ENCODE measurements at places on chromosomes 11 and 22. TPM values are rescaled to one million over a fixed set of nuclear protein-coding genes. Genes with fewer than 3 reads are reported as not detected.

- DNase-seq: no peak
Measured at GRCh38 chr11:100756559-100756958, 69.5 kb downstream of the ARHGAP42 start.

GRCh38 chr11:86464509-86465221 is 90.0 kb downstream of the CCDC81 start:
- no peak for DNase-seq

DNA sequence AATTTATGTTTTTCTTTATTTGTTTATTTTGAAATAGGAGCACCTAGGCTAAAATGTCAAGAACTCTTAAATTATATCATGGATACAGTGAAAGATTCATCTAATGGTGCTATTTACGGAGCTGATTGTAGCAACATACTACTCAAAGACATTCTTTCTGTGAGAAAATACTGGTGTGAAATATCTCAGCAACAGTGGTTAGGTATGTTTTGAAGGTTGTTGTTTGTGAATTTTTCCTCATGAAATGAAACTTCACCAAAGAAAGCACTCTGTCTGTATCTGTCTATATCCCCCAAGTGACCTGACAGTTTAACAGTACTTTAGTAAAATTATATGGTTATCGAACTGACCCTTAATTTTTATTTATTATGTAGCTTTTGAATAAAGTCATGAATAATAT is 12.8 kb downstream of the ATM start:
- no peak for DNase-seq

DNA sequence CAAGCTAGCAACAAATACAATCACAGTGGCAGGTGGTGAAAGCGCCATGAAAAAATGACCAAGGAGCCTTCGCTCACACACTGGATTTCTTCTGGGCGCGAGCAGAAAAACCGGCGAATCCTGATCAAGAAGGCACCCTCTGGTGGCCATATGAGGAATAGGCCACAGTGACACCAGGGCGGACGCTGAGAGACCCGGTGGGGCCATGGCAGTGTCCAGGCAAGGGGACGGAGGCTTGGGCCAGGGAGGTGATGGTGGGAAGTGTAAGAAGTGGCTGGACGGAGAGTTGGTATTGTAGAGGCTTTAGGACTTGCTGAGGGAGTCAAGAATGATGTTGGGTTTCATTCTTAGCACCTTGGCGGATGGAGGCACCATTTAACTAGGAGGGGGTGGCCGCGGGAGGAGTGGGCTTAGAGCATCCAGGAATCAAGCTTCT is 16.9 kb upstream of the RAC2 start:
- peak; percentile 68 for DNase-seq

- no peak for DNase-seq
Measured at GRCh38 chr22:28188178-28188879, 269.3 kb upstream of the PITPNB start.

- no peak for DNase-seq
Measured at GRCh38 chr22:33880986-33881385, 39.3 kb downstream of the LARGE1 start.

DNA sequence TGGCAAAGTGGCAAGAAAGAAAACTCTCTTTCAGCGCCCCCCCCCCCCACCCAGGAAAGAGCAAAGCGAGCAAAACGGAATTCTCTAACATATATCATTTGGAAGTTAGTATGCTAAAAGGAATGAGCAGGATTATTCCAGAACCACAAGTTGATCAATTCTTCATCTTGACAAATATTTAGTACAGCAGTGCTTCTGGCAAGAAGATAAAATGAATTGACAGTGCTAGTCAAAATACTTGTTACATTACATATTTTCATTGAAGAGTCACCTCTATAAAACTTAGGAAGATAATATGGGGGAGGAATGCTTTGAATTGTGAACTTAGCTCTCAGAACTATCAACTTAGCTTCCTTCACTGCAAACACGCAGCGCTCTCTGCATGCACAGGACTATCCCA is 377.4 kb downstream of the DYNC2H1 start:
- no peak for DNase-seq

Gene CRYBB3
- 2.1 TPM for total RNA-seq

Gene SESN3
- total RNA-seq: 15.7 TPM

Measured in left colon (tissue), 2 donors.